HepG2 (cell line): ENCODE measurements at places on chromosomes 2 and 18.
A peak's percentile ranks its signal among the peaks of the same experiment; 100 is the strongest.

GRCh38 chr2:199710551-199710950 lies 140.4 kb downstream of the FTCDNL1 start:
- no peak for DNase-seq

DNA sequence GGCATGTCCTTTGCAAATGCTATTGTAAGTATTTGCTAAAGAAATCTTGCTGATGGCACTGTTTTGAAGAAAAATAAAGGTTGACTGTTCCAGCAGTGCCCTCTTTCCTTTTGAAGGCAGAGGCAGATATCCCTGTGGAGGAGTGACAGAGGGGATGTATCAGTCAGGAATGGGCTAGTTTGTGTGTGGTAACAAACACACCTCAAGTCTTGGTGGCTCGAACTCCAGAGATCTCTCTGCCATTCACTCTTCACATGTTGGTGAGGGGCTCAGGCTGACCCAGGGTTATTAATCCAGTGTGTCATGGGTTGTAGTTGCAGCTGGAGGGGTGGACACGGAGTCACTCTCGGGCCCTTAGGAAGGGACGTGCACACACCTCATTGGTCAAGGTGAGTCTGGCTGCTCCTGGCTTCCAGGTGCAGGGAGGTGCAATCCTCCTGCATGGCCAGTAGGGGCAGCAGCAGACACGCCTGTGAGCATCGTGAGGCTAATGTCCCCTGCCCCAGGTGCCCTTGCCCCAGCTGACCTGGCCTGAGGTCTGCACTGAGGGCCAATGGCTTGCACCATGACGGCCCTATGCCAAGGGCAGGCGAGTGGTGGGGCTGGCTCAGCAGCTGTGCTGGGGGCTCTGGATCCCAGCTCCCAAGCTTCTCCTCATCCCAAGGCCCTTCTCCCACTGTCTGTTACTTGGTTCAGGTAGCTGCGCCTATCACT lies 146.5 kb downstream of the ASB1 start:
- DNase-seq, result peak; percentile 34

DNA sequence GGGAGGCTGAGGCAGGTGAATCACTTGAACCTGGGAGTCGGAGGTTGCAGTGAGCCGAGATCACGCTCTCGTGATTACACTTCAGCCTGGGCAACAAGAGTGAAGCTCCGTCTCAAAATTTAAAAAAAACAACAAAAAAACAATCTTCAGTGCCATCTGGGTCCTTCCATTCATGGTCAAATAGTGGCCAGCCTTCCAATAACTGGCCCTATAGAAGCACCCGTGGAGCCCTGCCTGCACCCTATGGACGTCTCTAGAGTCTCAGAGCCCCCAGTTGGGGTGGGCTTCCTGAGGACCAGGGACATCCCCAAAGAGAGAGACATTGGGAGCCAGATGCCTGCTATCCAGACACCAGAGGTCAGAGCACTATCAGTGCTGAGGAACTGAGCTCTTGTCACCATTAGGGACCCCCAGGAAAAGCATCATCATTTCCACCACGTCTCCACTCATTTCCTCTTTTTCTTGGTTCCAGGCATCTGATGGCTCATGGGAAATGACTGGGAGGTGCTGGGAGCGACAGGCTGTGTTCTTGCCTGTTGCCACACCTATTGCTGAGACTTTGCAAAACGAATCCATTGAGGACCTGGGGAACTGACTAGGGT lies 9.4 kb downstream of the NEU2 start:
- DNase-seq, result no peak

- DNase-seq, result no peak
Observed at GRCh38 chr2:9815844-9816279, 27.4 kb upstream of the TAF1B start.

- no peak for DNase-seq
Observed at GRCh38 chr18:23499291-23499781, 4.0 kb upstream of the RMC1 start.

- no peak for DNase-seq
Observed at GRCh38 chr2:111157071-111157661, 36.5 kb downstream of the BCL2L11 start.

DNA sequence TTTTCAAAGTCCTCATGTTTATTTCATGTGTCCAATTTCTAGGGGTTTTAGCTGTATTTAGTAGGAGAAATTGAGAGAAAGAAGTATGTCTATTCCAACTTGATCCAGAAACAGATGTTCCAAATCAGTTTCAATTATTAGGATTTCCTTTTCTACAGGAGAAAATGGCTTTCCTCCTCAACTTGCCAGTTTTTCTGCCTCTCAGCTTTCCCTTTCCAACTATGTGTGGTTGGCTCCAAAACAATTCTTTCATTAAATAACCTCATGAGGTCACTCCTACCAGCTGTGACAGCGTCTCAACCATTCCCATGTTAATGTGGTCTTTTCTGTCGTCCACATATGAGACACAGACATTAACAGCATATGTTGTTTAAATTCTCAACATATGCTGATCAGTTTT lies 13.1 kb downstream of the XIRP2 start:
- no peak for DNase-seq

DNA sequence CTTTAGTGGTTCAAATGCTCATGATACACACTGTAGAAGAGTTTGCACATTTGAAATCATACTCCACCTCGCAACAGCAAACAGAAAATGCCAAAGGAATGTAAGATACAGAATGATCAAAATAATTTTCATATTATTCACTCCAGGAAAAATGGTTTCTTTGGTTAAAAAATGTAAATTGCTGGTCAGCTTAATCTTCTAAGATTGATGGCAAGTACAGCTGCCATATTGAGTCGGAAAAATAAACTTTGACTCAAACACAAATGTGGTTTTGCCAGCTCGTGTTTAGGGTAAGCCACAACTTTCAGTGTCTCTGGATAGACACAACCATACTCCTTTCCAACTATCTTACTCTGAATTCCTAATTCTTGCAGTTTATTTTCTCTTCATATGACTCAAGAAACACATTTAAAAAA lies 154.9 kb upstream of the SMIM21 start:
- no peak for DNase-seq

DNA sequence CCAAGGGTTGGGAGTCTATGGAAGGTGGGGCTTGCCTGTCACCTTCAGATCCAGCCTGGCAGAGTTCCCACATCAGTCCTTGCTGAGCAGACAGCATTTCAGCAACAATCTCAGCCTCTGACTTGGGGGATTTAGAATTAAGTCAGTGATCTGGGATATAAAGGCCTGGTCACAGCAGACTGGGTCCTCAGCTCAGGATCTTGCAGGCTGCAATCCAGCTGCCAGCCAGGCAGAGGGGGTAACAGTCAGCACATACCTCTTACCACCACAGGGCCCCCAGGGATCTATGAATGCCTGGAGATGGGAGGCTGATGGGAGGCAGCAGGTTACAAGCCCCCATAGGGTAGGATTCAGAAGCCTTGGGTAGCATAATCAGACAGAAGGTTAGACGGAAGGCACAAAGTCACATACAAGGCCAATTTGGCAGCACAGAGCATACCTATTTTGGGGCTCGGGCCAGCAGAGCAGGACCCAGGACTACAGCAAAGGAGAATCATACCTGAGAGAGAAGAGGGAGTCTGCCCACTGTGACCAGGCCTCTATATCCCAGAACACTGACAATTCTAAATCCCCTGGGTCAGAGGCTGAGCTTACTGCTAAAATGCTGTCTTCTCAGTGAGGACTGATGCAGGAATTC lies 163.5 kb downstream of the MTCL1 start:
- no peak for DNase-seq

DNA sequence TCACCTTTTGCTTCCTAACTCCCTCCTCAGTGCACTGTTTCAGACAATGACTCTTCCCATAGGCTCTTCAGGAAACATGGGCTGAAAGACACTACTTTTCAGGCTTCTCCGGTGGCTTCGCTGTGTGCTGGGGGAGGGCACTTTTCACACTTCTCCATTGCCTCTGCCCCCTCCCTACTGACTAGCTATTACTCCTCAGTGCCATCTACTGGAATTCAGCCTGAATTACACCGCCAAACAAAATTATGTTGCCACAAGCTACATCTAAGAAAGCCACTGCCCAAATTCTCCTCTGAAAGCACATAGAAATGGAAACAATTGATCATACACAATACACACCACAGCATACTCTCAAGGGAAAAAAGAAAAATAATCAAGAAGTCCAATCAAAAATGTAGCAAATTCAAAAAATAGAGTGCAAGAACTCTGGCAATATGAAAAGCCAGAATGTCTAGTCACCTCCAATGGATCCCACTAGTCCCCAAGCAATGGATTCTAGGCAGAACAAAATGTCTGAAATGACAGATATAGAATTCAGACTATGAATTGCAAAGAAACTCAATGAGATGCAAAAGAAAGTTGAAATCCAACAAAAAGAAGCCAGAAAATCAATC lies 1139.4 kb upstream of the GYPC start:
- peak; percentile 10 for DNase-seq

GRCh38 chr2:149877913-149878312 lies 290.3 kb upstream of the MMADHC start:
- DNase-seq, result no peak

- no peak for DNase-seq
Observed at GRCh38 chr2:104867813-104868504, 14.0 kb downstream of the POU3F3 start.

DNA sequence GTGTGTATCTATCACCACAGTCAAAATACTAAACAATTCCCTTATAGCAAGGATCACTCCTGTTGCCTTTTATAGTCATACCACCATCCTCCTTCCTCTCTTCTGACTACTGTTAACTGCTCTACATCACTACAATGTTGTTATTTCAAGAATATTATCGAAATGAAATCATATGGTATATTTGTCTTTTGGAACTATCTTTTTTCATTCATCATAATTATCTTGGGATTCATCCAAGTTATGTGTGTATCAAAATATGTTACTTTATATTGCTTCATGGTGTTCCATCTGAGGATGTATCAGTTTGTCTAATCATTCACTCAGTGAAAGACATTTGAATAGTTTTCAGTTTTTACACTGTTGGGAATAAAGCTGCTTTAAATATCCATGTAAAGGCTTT lies 1423.0 kb upstream of the PIK3C3 start:
- DNase-seq, result no peak

- DNase-seq, result no peak
Observed at GRCh38 chr2:233468047-233468740, 98.4 kb downstream of the USP40 start.

DNA sequence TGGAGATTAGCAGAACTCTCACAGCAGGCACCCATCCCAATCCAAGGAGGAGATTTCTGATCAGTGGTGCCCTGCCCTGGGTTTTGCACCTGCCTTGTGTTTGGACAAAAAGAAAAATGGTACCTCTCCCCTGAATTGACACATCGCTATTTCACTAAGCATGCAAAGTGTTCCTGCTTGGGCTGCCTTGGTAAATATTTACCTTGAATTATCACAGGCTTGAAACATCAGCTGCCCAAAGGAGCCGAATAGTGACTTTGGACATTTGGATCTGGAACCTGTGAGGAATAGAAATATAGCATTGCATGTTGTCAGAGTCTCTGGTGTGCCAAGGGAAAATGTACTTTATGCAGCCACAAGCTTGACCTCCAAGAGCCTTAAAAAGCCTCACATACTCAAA lies 926.4 kb upstream of the FANCL start:
- no peak for DNase-seq

DNA sequence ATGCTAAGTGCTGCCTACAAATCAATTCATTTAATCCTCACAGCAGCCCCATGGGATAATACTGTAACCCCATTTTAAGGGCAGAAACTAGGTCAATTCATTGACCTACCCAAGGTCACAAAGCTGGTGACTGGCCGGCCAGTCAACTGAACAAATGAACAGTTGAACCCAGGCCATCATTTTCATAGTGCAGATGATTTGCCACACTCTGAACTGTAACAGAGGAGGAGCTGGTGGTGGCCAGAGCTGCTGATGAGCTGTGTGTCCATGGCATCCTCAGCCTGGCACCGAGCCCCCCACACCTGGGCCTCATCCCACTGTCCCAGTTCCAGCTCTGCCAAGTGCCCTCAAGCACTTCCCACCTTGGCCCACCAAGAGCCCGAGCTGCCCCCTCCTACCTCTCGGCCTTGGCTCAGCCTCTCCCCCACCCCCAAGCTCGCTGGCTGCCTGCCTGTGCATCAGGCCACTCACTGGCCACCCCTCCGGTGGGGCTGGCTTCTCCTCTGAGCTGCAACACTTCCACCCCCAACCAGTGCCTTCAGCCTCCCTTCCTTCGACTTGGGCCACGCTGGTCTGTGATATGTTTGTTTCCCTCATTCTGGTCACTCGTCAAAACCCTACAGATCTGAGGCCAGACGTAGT lies 58.4 kb downstream of the ATOH8 start:
- no peak for DNase-seq
